ENCODE measurements at places on chromosomes 7 and 10. TPM values are rescaled to one million over a fixed set of nuclear protein-coding genes. Genes with fewer than 3 reads are reported as not detected.
A peak's percentile ranks its signal among the peaks of the same experiment; 100 is the strongest.

DNA sequence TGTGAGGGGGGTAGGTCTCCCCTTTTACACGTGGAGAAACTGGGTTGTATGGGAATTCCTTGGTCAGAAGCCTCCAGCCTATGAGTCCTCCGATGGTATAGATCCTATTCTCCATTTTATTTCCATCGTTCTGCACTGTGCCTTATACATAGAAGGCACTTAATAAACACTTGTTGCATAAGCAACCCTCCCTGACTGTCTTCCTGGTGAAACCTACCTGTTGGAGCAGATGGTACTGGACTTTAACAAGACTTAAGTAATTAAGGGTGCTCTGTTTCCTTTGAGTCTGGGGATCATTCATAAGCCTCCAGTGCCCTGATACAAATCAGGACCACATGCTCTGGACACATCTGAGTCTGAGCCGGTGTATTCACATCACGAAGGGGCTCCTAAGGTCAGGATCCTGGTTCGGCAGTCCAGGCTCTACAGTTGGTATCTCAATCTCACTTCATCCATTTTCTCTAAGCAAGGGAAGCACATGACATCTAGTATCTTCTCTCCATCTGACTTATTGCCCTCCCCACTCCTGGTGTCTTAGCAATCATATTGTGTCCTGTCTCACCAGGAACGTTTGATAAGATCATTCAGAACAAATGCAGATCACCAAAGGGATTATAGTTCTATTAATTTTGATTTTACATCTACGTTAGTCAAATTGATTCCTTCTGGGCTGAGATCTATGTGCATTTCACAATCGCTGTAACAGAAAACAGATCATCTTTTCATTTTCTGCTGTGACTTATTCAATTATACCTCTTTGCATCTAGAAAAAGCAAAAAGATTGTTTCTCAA is 22.8 kb upstream of the EZH2 start:
- no peak for DNase-seq

DNA sequence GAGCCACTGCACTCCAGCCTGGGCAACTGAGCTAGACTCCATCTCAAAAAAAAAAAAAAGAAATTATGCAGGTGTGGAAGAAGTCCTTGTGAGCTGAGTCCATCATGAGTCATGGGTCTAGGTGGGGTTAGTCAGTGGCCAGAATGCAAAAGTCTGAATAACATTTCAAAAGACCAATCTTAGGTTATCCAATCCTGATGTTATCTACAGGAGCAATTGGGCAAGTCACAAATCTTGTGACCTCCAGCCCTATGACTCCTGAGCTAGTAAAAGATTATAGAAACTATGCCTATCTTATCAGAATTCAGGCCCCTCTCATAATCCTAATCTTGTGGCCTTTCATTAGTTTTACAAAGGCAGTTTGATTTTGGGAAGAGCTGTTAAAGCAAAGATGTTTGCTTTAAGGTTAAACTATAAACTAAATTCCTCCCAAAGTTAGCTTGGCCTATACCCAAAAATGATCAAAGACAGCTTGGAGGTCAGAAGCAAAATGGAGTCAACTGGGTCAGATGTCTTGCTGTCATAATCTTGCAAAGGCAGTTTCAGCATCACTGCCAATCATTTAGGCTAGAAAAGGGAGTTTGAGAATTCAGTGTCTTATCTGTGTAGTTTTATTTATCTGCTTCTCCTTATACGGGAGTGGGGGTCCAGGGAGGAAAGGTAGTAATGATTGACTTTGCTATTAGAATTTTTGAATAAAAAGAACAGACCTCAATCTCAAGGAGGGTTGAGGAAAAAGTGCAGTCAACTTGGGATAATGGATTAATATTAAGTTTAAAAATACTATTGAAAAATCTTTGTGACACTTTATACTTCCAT is 71.2 kb upstream of the TRIM24 start:
- DNase-seq, result no peak

GRCh38 chr7:106260136-106260561 is 24.6 kb downstream of the NAMPT start:
- no peak for DNase-seq

GRCh38 chr7:107622894-107623293 is 37.7 kb upstream of the SLC26A4 start:
- DNase-seq, result no peak

DNA sequence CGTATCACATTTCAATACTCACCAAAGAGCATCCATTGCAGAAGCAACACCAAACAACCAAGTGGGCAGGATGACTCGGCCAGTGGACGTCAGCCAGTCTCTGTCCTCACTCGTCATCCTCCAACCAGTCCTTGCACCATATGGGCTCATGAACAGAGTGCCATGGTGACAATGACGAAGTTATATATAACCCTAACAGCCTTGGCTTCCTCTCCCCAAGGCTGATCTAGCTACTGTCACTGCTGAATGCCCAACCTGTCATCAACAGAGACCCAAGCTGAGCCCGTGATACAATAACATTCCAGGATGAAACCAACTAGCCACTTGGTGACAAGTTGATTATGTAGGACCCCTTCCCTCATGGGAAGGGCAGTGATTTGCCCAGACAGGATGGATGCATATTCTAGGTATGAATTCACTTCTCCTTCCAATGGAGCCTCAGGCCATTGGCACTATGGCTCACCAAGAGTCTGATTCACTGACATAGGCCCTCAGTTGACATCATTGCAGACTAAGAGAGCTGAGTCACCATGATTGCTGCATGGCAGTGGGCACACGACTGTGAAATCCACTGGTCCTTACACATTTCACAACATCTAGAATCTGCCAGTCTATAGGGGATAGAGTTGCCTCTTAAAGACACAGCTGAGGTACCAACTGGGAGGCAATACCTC is 26.3 kb upstream of the PPIF start:
- DNase-seq, result peak; percentile 67

DNA sequence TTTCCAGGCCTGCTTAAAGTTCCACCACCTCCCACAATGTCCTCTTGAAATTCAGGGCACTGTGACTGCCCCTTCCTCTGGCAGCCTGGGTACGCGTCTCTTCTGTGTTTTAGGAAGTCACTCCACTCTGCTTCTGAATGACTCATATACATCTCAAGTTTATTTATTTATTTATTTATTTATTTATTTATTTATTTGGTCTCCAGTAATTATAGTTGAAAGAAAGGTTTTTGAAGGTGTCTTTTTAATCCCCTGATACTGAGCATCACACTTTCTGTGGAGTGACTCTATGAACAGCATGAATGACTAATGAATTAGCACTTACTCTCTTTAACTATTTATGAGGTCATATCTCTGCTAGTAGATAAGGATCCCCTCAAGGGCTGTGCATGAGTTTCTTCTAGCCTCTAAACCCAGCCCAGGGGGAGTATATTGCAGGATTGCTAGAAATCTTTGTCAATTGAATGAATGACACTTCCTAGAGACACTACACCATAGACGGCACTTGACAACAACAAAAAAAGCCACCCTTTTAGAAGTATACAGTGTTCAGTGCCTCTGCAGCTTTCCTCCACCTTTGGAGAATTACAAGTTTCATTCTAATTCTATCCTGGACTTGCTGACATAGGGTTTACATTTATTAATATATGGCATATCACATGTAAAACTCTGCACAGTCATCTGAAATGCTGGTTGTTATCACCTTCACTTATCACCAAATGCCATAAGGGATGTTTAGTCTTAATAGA is 2.1 kb downstream of the MACC1 start:
- DNase-seq, result no peak

GRCh38 chr10:13003004-13003403 is 1.5 kb upstream of the CCDC3 start:
- DNase-seq, result no peak

DNA sequence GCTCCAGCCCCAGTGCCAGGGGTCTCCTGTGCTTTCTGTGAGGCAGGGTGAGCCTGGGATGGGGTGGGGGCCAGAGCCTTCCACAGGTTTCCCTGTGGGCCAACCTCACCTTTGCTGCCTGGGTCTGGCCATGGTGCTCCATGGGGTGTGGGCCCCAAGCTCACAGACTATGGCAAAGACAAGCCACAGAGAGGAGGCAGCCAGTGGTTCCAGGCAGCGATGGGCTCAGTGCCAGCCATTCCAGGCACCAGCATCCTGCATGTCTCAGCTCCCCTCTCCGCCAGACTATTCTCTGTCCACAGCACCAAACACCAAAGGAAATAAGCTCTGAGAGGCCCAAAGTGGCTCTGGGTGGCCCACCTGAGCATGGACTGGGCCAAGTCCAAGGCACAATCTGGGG is 133.5 kb downstream of the PTPN20 start:
- no peak for DNase-seq

DNA sequence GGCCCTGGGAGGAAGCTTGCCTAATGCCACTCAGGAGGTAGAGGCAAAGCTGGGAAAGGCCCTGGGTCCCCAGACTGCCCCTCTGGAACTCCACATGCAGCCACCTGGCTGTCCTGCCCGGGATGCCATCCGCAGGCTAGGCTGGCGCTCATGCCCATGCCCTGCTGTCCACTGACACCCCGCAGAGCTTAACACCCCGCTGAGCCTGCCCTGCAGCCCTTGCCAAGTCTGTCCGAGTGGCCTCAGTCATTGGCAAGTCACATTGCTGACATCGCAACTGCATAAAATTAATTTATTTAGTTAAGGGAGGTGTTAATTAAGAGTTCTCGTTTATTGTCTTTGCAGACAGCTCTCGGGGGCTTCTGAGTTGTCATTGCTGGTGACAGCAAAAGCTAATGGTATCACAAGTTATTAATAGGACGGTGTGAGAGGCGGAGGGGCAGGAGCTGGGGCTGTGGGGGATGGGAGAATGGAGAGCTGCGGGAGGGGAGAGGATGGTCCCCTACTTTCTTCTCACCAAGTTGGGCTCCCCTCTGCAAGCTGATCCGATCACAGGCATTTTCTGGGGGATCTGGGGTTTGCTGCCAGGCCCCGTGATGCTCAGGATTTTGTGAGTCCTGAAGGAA is 55.6 kb upstream of the PCBD1 start:
- no peak for DNase-seq

GRCh38 chr10:44769450-44769849 is 141.7 kb upstream of the TMEM72 start:
- DNase-seq, result no peak

GRCh38 chr7:104980440-104980839 is 33.6 kb upstream of the KMT2E start:
- DNase-seq, result no peak

DNA sequence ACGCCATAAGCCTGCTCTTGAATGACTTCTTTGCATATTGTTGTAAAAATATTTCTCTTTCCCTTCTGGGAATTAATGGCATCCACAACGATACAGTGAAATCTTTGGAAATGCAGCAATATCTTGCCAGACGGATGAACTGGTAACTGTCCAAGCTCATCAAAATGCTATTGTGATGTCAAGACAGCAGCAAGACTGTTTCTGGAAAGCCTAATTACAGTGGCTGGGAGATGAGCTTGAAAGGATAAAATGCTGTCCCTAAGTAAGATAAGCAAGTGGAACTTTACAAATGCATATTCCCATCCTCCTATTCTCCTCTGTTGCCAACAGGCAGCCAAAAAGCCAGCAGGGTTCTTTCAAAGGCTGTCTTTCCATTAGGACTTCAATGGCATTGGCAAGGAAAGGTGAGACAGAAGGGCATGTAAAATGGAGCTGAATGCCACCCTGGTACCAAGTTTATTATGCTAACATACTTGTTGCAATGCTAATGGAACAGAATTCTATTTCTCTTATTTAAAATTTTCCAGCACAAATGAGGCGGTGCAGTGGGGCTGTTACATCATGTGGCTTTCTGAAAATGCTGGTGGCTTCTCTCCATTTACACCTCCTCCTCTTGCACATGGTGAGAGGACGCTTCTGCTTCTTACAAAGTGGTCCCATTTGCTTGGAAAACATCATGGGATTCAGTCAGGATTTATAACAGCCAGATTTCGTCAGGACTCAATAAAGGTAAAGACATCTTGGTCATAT is 178.3 kb upstream of the PTER start:
- DNase-seq, result no peak

GRCh38 chr10:122441961-122442360 is 12.5 kb upstream of the ARMS2 start:
- no peak for DNase-seq

GRCh38 chr7:34042406-34042805 is 137.1 kb downstream of the BMPER start:
- DNase-seq, result no peak

DNA sequence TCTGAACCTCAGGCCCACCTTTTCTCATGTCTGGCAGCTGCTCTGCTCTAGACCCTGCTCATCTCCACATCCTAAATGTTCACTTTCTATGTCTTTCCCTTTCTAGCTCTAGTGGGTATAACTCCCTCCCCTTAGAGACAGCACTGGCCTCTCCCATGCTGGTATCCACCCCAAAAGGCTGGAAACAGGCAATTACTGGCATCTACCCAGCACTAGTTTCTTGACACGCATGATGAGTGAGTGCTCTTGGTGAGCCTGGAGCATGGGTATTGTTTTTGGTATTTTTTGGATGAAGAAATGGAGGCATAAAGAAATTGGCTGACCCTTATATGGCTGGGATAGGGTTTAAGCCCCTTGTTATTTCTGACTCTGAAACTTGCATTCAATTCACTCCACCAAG is 156.0 kb downstream of the EGFR start:
- DNase-seq, result no peak

- DNase-seq, result no peak
These were observed 43.1 kb downstream of the TEX36 start for GRCh38 chr10:125639846-125640245.

GRCh38 chr7:46454816-46455215 is 533.7 kb upstream of the IGFBP3 start:
- no peak for DNase-seq

DNA sequence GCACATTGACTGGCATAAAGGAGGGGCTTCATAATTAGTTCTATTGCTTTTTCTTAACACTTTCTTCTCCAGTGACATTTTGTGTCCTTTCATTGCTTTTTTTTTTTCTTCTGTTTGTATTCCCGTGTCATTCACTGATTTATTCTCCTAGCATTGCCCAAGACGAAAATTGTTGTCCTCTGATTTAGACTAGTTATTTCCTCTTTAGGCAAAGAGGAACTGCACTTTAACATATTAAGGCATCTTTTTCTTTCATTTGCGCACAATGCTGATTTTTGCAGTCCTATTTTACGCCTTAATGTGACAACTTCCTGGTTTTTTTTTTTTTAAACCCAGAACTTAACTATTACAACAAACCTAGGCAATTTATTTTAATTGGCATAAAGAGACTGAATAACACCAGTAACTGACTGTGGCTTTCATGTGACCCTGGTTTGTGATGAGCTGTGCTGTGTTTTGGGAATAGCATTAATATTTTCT is 39.7 kb downstream of the ARID5B start:
- no peak for DNase-seq

- DNase-seq, result no peak
These were observed 1046.9 kb downstream of the DNAJB9 start for GRCh38 chr7:109616551-109617069.

DNA sequence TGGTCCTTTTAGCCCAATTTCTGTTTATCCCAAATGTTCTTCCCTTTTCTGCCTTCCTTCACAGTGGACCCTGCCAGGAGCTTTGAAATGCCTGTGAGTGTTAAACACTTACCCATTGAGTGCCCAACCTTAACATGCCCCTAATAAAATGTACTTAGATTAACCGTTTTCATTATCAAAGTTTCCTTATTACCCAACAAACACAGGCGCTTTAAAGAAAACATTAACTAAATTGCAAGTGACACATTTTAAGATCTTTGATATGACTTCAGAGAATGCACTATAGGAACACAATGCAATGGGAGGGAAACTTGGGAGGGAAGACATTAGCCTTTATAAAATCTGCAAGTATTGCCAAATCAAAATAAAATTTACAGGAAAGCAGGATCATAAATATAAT is 177.0 kb downstream of the CFTR start:
- no peak for DNase-seq

Gene FBXO24
- 1.5 TPM for total RNA-seq

Gene NPY4R2
- total RNA-seq, result not detected

Gene AZGP1
- total RNA-seq, result not detected

Gene AOAH
- total RNA-seq, result 1.2 TPM

Gene ANK3
- total RNA-seq, result 11.2 TPM

Gene WEE2
- not detected for total RNA-seq

Gene PRR15
- not detected for total RNA-seq
